ENCODE measurements at places on chromosomes 12 and 14.
A peak's percentile ranks its signal among the peaks of the same experiment; 100 is the strongest.

- no peak for DNase-seq
These were observed 3.4 kb downstream of the GLIPR1L1 start for GRCh38 chr12:75337905-75338304.

GRCh38 chr12:99281277-99281676 is 366.3 kb upstream of the GARIN6 start:
- no peak for DNase-seq

DNA sequence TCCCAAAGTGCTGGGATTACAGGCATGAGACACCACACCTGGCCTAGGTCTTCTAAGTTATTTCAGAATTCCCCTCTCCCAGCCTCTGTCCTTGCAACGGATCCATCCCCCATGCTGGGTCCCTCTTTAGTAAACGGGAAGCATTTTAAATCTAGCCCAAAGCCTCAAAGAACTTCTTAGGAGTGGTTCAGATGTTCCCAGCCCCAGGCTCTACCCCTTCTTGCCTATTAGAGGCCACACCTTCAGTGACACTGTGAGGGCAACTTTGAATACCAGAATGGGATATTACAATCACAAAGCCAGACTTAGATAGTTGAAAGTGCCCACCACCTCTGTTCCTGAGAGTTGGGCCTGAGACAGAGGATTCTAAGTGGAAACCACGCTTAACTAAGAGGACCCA is 18.1 kb upstream of the SPPL3 start:
- no peak for DNase-seq

GRCh38 chr12:97984974-97985580 is 522.5 kb downstream of the RMST start:
- no peak for DNase-seq

GRCh38 chr12:85186236-85186635 is 93.8 kb upstream of the ALX1 start:
- no peak for DNase-seq

GRCh38 chr14:49314737-49315136 is 271.4 kb downstream of the RPS29 start:
- no peak for DNase-seq

DNA sequence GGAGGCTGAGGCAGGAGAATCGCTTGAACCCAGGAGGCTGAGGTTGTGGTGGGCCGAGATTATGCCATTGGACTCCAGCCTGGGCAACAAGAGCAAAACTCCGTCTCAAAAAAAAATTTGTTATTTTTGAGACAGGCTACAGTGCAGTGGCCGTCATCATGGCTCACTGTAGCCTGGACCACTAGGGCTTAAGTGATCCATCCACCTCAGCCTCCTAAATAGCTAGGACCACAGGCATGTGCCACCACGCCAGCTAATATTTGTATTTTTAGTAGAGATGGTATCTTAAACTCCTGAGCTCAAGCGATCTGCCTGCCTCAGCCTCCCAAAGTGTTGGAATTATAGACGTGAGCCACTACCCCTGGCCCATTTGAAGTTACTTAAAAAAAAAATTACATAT is 966 bp upstream of the PCBP2 start:
- no peak for DNase-seq

DNA sequence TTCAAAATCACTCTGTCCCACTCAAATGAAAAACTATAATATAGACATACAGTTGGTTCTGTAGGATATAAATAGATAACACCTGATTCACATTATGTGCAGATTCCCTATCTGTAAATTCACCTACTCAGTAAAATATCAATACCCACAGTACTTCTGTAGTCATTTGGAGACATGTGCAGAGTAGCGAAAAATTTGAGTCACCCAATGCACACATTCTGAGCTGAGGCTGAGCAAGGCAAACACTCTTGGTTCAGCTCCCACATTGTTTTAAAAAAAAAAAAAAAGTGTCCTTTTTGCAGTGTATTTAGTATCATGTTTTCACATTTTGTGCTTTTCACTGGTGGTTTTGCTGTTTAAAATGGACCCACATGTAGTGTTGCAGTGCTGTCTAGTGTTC is 27.3 kb upstream of the BBS10 start:
- no peak for DNase-seq

GRCh38 chr12:120722784-120723183 is 2.8 kb upstream of the ACADS start:
- DNase-seq: no peak

GRCh38 chr14:37643701-37644100 is 48.3 kb downstream of the TTC6 start:
- no peak for DNase-seq

- no peak for DNase-seq
These were observed 7.6 kb upstream of the STAT6 start for GRCh38 chr12:57118711-57119271.

DNA sequence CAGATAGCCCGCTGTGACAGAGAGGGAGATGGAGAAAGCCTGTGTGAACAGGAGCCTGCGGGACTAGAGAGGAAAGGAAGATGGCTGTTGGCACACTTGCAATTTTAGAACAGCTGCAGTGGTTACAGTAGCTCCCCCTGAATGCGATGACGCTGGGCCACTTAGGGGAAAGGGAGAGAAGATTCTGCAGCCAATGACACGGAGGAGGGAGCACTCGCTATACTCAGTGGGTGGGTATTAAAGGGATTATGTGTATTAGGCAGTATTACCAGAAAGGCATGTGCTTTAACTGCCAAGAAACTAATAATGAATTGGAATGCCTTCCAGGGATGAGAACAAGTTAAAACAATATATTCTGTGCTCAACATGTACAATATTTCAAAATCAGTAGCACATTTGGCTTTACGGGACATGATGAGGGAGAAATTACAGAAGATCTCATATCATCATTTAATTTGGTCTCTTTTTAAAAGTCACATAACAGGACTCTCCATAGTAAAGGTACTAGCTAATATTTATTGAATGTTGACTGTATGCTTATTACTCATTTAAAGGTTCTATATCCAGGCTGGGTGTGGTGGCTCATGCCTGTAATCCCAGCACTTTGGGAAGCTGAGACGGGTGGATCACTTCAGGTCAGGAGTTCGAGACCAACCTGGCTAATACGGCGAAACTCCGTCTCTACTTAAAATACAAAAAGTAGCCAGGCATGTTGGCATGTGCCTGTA is 35.9 kb upstream of the FOS start:
- no peak for DNase-seq

- DNase-seq: no peak
These were observed 150.3 kb downstream of the DPF3 start for GRCh38 chr14:72743626-72744025.

DNA sequence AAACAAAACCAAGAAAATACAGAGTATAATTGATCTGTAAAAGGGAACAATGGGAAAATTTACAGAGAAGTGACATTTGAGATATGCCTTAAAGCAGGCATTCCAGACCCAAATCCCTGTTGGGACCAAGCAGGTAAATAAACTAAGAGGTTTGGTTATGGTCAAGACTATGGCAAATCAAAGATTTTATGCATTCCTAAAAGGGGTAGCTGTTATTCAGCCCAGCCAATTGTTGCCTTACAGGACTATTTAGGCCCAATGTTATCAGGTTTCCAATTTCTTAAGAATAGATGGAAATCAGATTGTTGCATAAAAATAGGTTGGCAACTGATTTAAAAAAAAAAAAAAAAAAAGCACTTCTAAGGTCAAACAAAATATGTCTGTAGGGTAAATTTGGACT is 5.3 kb downstream of the DNAI7 start:
- DNase-seq: no peak

DNA sequence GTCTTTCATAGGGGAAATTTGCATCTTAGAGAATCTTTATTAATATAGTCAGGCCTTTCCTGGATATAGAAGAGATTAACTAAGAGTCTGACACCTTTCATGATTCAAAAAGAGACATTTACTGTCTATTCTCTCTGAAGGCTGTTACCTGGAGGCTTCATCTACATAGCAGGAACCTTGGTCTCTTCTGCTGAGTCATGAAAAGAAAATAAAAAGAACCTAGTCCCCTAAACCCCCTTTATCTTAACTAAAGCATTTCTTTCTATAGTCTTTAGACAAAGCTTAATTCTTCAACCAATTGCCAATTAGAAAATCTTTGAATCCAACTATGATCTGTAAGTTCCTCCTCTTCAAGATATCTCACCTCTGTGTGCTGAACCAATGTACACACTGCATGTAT is 33.1 kb downstream of the RPS29 start:
- no peak for DNase-seq

GRCh38 chr14:33839193-33840076 is 111.4 kb downstream of the EGLN3 start:
- DNase-seq: peak; percentile 38

DNA sequence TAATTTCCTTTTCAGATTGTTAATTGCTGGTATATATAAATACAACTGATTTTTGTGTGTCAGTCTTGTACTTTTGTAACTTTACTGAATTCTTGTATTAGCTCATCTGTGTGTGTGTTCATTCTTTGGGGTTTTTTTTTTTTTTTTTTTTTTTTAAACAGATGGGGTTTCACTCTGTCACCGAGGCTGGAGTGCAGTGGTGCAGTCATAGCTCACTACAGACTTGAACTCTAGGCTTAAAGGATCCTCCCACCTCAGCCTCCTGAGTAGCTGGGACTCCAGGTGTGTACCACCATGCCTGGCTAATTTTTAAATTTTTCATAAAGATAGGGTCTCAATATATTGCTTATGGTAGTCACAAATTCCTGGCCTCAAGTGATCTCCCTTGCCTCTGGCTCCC is 68.0 kb downstream of the WNK1 start:
- DNase-seq: no peak

DNA sequence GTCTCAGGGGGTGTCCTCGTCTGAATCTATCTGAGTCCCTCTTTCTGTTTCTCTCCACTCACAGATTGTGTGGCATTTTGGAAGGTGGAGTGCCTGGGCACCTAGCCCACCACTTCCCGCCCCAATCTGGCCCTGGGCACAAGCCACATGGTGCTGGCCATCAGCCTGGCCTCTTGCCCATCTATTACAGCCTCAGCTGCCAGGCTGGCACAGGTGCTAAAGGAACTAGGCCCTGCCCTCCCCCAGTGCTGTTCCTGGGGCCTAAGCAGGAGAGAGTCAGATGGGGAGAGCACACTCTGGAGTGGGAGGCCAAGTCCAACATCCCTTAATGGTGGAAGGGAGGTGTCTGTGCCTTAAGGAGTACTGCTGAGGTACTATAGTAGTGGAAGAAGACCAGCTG is 8.3 kb upstream of the CALCOCO1 start:
- no peak for DNase-seq

- no peak for DNase-seq
These were observed 22.9 kb upstream of the KTN1 start for GRCh38 chr14:55556929-55557623.

- no peak for DNase-seq
These were observed 215.4 kb upstream of the RTL1 start for GRCh38 chr14:101118746-101119591.

DNA sequence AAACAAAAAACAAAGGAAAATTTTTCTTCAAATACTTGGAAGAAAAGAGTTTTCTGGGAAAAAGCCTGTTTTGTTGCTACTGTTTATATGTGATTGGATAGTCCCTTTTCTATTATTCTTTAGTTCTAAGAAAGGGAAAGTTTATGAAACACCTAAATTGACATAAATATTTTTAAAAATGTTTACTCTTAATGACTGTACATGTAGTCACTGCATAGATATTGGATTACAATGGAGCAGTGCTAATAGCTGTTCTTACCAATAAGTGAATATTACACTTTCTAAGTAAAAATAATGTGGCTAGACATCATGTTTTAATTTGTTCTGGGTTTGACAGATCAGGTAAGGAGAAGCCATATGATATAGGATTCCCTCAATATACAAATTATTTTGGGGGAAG is 352.7 kb upstream of the DIO2 start:
- no peak for DNase-seq

DNA sequence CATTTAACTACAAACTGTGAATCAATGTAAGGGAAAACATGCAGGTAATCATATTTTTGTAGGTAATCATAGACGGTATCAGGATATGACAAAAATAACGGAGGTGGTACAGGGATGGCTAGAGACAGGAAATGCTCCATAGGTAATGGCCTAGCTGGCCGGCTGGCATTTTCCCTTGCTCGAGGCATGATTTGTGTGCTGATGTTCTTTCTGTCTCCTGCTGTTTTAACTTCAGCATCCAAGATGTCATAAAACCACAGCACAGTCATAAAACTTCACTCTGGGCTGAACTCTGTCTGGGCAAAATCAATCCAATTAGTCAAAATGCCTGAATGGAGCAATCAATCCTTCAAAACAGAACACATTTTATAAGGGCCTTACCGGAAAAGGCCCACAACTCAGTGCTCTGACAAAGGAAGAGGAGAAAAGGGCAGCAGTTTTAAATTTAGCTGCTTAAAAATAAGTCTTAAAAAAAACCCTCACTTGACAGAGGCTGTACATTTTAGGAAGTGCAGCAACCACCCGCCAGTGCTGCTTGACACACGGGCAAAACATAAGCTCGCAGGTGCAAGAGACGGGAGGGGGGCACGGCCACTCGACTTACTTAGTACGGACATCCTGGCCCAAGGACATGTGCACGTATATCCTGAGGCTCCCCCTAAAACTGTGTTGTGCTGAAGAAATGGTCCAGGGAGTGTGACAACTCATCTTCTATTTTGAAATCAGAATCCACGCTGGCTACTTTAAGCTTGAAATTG is 40.5 kb upstream of the GPR68 start:
- no peak for DNase-seq

DNA sequence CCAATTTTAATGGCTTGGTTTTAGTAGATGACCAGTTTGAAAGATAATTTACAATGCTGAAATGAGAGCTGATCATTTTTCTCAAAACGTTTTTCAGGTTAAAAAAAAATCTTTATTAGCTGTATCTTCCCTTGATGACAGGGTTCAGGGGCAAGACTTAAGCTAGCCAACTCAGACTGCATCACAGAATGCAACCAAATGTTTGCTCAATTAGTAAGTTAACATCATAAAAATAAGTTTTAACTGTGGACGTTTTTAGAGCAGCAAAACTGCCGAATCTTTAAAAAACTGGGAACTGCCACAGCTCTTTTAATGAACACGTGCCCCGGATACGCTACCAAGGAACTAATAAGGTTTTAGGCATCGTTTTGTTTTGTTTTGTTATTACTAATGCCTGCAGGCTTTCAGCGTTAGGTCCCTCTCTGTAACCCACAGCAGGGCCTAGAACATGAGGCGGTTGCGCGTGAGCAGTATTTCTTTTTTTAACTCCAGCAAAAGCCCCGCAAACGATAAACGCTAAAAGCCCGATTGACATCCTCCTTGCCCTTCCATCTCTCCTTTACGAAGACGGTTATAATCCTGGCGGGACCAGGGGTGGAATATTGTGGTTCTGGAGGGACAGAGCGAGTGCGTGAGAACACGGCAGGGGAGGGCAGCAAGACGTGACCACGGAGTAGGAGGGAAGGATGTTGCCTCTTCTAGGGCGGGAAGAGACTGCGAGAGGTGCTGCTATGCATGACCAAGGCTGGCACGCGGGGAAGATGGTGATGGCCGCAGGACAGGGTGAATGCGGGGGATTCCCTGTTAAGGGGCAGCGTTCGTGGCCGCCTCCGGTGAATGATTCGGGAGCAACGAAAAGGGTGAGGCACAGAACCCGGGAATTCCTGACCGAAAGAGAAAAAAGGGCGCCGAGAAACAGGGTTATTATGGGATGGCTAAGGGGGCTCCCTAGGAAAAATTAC is 652 bp downstream of the SUPT16H start:
- DNase-seq: peak; percentile 43

GRCh38 chr14:33668066-33668465 is 282.8 kb downstream of the EGLN3 start:
- no peak for DNase-seq

- no peak for DNase-seq
These were observed 392.3 kb downstream of the TMEM121 start for GRCh38 chr14:105918496-105919262.

- no peak for DNase-seq
These were observed 88.2 kb downstream of the RASSF9 start for GRCh38 chr12:85747941-85748495.

Measured in stimulated activated CD4-positive, alpha-beta T cell treated with anti-CD3 and anti-CD28 coated beads, Interleukin-4, amount 100 ng/mL, for 48 hours (primary cell).